T-helper 2 cell (primary cell): ENCODE measurements at places on chromosomes 1 and 21.
A peak's percentile ranks its signal among the peaks of the same experiment; 100 is the strongest.

DNA sequence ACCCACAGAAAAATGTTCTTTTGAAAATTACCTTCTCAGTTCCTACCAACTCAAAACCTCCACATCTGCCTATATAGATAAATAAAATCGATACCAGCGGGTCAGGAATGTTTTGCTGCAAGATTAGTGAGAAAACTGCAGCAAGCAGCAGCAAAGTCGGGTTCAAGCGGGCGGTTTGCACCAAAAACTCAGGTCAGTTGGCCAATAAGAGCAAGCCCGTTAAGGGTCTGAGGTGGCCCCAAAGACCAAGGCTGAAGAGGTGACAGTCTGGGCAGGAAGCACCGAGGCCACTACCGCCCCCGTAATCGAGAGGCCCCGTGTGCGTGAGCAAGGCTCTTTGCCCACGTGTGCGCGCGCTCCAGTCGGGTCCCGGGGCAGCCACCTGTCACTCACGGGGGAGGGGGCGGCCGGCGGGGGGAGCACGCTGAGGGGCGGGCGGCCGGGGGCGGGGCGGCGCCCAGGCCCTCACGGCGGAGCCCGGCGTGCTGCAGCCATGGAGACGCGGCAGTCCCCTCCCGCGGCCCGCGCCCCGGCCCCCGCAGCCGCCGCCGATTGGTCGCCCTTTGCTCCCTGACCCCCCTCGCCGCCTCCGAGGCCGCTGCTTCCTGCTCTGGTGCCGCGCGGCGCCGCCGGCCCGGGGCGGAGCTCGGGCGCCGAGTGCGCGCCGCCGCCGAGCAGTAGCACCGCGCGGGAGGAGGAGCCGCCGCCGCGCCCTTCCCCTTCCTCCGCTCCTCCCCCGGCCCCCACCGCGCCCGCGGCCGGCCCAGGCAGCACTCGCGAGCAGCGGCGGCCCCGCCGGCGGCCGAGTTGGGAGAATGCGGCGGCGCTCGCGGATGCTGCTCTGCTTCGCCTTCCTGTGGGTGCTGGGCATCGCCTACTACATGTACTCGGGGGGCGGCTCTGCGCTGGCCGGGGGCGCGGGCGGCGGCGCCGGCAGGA lies at the start of gene GALNT2:
Gene GALNT2 (plus strand): TSS at position 773 of the 939 bp plus-strand sequence. CDS start 43 bp downstream, at position 816.
- peak; percentile 86 for DNase-seq

DNA sequence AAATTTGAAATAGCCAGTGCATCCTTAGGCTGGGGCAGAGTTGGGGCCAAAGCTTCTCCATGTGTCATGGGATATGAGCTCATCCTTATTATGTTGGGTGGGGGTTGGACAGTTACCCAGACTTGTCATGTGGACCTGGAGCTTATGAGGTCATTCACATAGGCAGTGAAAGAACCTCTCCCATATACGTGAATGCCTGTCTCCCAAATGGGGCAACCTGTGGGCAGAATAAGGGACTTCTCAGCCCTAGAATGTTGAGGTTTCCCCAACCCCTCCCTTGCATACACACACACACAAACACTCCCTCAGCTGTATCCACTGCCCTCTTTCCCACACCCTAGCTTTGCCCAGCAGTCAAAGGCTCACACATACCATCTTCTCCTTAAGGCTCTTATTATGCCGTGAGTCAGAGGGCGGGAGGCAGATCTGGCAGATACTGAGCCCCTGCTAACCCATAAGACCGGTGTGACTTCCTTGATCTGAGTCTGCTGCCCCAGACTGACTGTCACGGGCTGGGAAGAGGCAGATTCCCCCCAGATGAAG lies 2.3 kb upstream of the IVL start:
- no peak for DNase-seq

GRCh38 chr1:175893192-175893591 lies 149.8 kb upstream of the TNR start:
- DNase-seq, result no peak

- DNase-seq, result no peak
Observed at GRCh38 chr1:79259390-79260336, 253.1 kb upstream of the ADGRL4 start.

- DNase-seq, result no peak
Observed at GRCh38 chr1:202061055-202061454, 50.7 kb downstream of the ELF3 start.

DNA sequence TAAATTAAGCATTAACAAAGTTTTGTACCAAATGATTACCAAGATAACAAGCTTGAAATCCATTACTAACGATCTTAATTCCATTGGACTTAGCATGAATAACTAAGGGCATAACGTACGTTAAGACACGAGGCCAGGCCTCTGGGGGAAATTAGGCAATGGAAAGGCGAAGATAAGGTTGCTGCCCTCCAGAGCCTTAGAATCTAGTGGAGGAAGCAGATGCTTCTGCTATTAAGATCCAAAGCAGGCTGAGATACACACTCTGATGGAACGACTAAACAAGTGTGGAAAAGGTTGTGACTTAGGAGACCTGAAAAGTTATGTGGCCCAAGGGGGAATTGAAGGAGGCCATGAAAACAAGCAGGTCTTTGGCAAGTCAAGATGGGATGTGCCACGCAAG lies 6.0 kb downstream of the AKNAD1 start:
- no peak for DNase-seq

GRCh38 chr1:83110156-83110555 lies 888.8 kb downstream of the TTLL7 start:
- no peak for DNase-seq

GRCh38 chr21:26423511-26423910 lies 149.6 kb downstream of the CYYR1 start:
- DNase-seq, result no peak

DNA sequence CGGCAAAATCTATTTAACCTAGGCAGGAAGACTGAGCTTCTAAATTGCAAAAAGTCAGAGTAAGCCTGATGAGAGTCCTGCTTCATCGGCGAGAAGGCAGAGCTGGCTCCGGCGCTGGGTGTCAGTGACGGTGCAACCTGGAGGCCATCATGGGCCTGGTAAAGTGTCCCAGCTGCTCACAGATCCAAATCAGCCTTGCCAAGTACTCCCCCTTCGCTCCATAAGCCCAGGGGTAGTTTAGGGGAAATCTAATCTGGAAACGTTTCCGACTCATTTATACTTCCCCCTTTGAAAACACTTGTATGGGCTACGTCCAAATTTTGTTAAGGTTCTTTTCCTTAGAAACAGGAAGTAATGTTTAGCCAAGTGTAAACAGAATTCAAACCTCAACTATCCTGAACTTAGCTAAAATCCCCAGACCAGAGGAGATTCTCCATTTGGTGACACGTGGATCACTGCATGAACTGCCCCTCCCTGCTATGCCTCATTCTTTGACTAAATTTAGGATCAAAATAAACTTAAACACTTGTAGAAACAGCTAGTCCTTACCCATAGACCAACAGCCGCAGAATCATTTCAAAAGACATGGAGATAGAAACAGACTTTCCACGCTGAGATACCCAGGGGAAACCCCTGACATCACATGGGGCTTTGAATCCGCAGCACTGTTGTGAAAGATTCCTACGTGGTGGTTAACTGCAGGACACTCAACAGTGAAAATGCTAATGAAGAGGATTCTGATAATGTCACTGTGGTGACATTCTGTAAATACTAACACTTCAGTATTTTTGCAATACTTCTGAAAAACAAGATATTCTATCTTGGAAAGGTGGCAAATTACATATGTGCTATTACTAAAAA lies 172.7 kb downstream of the TGFBR3 start:
- no peak for DNase-seq

DNA sequence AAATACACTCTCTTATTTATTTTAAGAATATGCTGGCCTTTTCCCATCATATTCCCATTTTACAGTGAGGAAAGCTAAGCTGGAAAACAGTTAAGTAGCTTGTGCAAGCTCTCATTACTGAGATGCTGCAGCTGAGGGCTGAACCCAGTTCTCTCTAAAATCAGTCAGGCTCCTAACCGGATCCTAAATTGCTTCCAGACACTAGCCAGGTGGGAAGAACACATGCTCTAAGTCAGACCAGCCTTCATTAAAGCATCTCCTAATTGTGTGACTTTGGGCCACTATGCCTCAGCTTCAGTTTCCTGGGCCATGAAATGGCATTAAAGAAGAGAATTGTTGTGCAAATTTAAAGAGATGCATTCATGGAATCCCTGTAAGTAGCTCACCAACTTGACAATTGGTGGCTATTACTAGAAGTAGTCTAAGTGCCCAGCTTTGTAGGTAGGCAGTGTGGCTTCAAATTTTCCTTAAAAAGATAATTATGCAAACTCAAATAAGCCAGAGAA lies 228.4 kb downstream of the DAB1 start:
- DNase-seq, result no peak

DNA sequence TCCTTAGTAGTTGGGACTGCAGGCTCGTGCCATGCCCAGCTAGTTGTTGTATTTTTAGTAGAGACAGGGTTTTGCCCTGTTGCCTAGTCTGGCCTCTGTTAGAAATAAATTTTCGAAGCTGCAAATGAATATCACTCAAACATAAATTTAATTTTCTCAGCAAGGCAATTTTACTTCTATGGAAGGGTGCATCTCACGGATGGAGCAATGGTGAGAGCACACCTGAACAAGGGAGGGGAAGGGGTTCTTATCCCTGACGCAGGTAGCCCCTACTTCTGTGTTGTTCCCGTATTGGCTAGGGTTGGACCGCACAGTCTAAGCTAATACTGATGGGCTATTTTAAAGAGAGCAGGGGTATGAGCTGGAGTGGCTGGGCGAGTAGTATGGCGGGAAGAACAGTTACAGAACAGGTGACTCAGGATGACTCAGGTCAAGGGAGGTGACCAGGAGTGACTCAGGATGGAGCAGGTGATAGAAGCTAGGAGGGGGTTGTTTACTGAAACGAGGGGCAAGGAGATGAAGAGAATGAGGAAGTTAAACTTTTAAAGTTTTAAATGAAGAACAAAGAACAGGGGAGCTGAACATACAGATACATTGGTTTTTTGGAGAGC lies 7.5 kb downstream of the MDM4 start:
- no peak for DNase-seq

DNA sequence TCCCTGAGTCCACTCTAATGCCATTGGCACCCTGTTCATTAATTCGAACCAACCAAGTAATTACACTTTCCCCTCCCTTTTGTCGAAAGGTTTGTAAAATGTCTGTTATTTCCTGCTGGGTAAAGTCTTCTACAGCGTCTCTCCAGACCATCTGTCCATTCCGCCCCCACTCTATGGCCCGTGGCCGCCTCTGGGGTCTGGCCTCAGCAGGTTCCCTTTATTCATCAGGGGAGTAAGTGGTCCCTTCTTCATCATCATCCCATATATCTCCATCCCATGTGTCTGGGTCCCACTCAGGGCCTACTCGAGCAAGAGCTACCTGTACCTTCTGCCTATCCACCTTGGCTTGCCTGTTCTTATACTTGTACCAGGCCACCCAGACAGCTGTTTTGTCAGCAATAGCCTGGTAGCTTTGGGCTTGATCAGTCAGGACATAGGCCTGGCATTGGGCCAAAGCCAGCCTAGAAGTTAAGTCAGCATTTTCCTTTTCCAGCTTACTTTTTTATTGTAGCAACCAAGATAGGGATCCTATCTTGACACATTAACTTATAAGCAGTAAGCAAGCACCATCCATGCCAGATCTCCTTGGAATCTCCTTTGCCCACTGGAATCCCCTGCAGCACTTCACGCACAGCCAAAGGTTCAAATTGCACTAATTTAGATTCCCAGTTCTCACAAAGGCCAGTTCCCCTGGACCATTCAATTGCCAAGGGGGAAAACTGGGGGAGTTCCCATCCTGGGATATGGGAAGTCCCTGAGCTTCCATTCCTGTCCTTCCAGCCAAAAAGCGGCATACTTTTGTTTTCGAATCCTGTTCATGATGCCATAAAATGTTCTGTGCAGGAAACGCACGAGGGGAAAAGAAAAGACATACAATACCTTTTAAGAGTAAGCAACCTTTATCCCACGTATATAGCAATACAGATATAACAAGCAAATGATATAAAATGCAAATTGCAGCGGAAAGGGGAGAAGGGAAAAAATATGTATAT lies 6.6 kb upstream of the STUM start:
- no peak for DNase-seq

GRCh38 chr21:36478207-36478701 lies 1.7 kb downstream of the CLDN14 start:
- no peak for DNase-seq

GRCh38 chr1:200379432-200379757 lies 30.4 kb downstream of the ZNF281 start:
- no peak for DNase-seq

- peak; percentile 34 for DNase-seq
Observed at GRCh38 chr1:23960291-23961020, 828 bp downstream of the PNRC2 start.

DNA sequence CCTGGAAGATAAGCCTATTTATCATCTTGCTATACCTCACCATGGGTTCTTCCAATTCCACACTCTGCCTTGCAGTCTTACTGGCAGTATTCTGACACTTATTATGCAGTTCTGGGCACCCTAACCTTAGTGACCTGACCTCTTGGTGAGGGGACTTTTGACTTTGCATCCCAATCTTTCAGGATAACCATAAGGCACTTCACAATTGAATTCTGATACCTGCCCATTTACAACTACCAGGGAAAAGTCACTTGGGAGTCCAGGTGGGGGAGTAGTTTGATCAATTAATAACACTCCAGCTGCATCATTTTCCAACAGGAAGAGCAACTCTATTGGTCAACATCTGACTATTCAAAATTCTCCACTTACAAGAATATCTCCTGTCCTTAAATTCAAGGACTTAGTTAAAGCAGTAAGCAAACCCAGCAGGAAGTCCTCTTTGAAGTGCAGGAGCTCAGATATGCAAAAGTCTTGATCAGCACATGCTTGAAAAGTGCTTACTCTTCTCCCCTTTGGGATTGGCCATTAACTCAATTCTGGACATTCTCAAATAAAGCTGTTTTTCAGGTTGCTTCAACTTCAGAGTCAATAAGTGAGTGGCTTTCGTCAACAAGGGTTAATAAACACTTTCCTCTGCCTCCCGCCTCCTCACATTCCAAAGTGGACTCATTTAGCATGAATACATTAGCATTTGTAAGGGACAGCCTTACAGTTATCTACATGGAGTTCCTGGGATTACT lies 177.4 kb upstream of the NRIP1 start:
- no peak for DNase-seq

- no peak for DNase-seq
Observed at GRCh38 chr1:42055061-42055460, 98.1 kb upstream of the GUCA2B start.

DNA sequence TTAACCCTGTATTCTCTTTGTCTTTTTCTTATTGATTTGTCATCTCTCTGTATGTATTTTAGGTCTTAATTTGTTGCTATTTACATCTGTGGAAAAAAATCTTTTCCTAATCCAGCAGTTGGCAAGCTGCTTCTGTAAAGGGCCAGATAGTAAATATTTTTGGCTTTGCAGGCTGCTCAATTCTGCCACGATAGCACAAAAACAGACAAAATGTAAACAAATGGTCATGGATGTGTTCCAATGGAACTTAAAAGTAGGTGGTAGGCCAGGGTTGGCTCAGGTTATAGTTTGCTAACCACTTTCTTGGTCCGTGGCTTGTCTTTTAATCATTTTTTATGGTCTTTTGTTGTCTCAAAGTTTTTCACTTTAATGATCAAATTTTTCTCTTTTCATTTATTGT lies 371.8 kb downstream of the HHAT start:
- DNase-seq, result no peak
